ENCODE measurements at places on chromosomes 2 and 18. TPM values are rescaled to one million over a fixed set of nuclear protein-coding genes. Genes with fewer than 3 reads are reported as not detected.

Gene TMEM200C
- 0.29 TPM for total RNA-seq

Gene OSBPL6
- 0.53 TPM for total RNA-seq

Gene ARHGAP25
- total RNA-seq, result 24.9 TPM

Gene GKN1
- not detected for total RNA-seq

Gene LYG1
- total RNA-seq, result 1.2 TPM

Gene RFTN2
- 4.6 TPM for total RNA-seq

Gene TLX2
- total RNA-seq, result not detected

Gene CPS1
- 0.53 TPM for total RNA-seq

Gene RGPD5
- 14.5 TPM for total RNA-seq

Gene LHCGR
- not detected for total RNA-seq
